ENCODE measurements at places on chromosomes 12 and 14.

DNA sequence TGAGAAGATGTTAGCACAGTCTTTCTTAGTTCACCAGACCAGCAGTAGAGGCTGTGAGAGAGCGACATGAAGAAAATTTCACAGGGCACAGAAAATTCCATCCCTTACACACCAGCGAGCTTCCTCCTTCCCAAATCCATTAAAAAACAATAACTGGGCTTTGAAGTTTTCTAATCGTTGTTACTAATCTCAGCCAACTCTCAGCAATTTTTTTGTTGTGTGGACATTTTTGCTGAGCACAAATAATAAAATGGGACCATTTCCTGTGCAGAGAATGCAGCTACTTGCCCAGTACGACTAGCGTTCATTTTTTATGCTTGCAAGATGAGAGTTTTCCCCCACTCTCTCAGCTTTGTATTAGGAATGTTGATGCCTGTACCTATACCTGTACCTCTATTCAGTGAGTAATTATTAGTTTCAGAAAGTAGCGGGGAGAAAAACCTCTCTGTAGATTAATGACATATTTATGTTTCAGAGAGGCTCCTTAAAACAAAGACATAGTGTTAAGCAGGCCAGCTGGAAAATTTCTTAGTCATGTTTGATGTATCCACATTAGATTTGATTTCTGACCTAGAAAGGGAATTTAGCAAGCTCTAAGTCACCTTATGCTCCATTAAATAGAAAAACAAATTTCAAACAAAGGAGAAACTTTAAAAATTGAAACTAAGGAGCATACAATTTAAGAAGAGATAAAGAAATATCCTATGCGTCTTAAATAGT lies 146.5 kb downstream of the SRGAP1 start:
- DNase-seq = no peak

DNA sequence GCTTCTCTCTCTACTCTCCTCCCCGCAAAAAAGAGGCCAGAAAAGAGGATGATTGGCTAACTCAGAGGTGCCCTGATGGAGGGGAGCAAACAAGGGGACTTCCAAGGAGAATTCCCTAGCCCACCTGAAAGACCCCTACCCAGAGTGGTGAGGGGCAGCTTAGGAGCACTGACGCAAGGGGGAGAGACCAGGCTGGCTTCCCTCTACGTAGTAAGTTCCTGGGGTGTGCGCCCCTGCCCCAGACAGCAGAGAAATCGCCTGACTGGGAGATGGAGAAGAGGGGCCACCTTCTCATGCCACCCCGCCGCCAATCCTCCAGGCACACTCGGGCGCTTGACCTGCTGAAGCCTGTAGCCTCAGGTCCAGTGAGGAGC lies 2.1 kb upstream of the DIO3 start:
- DNase-seq = no peak

GRCh38 chr14:70981000-70981952 lies 74.0 kb downstream of the PCNX1 start:
- no peak for DNase-seq

DNA sequence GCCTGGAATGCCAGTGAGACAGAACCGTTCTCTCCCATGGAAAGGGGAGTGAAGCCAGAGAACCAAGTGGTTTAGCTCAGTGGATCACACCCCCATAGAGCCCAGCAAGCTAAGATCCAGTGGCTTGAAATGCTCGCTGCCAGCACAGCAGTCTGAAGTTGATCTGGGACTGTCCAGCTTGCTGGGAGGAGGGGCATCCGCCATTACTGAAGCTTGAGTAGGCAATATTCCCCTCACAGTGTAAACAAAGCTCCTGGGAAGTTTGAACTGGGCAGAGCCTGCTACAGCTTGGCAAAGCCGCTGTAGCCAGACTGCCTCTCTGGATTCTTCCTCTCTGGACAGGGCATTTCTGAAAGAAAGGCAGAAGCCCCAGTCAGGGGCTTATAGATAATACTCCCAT lies 374.3 kb upstream of the DCN start:
- DNase-seq = no peak

GRCh38 chr12:45833401-45833800 lies 103.9 kb downstream of the ARID2 start:
- DNase-seq = no peak

DNA sequence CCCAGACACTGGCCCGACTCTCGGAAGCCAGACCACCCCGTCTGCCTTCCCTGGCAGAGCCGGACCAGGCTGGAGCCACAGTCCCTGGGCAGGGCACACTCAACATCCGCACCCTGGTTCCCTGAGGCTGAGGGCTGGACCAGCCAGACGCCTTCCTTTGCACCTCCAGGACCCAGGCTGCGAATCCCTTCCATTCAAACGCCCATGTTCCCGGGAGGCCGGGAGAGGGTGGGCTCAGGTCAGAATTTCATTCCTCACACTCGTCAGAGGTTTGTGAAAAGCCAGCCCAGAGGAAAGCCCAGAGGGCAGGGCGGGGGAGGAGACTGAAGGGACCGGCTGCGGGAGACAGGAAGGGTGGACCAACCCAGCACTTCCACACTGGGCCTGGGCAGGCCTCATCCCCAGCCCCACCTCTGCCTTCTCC lies 58.7 kb downstream of the LRRC74A start:
- DNase-seq = no peak

DNA sequence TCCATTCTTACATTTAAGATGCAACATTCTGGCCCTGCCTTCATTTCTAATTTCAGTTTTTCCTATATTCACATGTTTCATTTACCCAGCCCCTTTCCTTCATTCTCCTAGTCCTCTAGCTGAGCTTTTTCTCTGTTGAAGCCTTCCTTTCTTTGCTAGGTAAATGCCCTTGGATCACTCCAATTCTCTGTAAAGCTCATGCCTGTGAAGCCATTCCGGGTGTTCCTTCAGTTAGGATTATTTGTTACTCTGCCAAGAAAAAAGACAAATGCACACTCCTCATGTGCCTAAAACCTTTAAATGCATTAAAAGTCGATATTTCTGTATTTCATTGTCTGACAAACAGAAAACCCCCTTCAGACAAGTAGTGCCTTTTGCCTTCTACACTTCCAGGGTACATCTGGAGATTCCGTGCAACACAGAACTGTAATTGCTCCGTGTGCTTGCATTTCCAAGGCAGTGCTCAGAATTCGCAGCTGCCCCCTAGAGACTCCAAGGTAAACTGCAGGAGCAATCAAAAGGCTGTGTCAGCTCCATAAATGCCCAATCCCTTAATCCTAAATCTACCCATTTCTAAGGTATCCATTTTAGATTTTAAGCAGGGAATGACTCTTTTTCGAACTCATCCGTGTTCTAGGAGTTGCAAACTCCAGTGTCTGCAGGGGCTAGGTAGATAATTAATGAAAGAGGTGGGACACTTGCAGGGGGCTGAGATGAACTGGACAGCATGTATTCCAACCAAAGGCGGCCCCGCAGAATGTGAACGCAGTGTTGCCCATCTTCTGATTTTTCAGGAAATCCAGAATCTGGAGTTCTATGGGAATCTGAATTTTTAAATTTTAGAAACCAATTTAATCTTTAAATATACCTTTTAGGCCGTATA lies 320.2 kb downstream of the GRIN2B start:
- DNase-seq = no peak

DNA sequence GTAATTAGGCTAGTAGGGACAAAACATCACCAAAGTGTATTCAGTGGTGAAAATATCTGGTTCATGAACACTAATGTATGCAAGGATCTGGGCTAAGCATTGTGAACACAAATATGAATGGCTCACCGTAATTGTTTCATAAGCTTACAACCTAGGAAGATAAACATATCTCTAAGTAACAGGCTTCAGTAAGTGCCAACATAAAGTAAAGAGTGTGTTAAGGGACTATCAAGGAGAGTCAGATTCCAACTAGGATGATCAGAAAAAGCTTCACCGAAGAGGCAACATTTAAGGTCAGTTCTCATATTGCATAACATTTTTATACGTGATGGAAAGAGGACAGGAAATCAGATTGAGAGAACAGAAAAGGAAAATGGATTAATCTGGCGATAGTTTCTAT lies 29.4 kb downstream of the ABCC9 start:
- DNase-seq = no peak

- no peak for DNase-seq
Observed at GRCh38 chr12:120956579-120957300, 21.6 kb upstream of the HNF1A start.

GRCh38 chr14:84234281-84234680 lies 1295.7 kb upstream of the FLRT2 start:
- DNase-seq = no peak

DNA sequence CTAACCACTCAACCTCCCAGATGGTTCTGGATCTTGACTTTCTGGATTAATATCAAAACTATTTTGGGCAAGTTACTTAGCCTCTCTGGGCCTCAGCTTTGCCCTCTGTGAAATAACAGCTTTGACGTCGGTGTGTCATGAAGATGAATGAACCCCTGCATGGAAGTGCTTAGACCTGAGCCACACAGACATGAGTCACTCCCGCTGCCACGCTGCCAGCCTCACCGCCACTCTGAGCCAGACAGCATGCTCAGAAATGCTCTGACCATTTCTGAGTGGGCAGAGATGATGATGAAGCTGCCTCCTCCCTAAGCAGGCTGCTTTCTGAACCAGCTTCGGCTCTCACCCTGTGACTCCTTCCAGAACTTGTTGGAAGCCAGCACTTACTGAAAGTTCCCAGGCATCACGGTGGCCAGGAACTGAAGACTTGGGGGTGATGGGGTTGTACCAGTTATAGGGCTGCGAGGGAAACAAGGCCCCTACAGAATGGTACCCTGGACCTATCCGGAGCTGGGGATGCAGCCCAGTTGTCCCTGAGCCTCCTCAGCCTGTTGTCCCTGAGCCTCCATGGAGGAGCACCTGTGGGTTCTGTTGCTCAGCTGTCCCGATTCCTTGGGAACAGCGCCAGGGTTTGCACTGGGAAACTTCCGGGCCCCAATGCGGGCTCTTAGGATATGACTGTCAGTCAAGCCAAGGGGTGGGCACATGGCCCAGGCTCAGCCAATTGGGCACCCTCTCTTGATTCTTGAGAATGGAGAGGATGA lies 2.0 kb upstream of the CCDC197 start:
- no peak for DNase-seq

GRCh38 chr12:126869644-126870043 lies 1397.3 kb upstream of the TMEM132C start:
- no peak for DNase-seq

DNA sequence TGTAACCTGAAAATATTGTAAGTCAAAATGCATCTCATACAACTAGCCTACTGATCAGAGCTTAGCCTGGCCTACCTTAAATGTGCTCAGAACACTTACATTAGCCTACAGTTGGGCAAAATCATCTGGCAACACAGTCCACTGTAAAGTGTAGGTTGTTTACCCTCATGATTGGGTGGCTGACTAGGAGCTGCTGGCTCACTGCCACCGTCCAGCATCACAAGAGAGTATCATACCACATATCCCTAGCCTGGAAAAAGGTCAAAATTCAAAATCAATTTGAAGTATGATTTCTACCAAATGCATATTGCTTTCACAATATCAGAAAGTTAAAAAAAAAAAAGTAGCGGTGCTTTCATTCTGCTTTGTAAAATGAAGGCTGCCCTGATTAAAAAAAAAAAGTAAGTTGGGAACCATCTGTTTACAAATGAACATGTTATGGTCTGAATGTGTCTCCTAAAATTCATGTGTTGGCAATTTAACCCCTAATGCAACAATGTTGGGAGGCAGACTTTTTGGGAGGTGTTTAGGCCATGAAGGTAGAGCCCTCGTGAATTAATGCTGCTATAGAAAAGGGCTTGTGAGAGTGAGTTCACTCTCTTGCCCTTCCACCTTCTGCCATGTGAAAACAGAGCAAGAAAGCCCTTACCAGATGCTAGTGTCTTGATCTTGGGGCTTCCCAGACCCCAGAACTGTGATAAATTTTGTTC lies 211.8 kb downstream of the PPM1H start:
- DNase-seq = no peak

DNA sequence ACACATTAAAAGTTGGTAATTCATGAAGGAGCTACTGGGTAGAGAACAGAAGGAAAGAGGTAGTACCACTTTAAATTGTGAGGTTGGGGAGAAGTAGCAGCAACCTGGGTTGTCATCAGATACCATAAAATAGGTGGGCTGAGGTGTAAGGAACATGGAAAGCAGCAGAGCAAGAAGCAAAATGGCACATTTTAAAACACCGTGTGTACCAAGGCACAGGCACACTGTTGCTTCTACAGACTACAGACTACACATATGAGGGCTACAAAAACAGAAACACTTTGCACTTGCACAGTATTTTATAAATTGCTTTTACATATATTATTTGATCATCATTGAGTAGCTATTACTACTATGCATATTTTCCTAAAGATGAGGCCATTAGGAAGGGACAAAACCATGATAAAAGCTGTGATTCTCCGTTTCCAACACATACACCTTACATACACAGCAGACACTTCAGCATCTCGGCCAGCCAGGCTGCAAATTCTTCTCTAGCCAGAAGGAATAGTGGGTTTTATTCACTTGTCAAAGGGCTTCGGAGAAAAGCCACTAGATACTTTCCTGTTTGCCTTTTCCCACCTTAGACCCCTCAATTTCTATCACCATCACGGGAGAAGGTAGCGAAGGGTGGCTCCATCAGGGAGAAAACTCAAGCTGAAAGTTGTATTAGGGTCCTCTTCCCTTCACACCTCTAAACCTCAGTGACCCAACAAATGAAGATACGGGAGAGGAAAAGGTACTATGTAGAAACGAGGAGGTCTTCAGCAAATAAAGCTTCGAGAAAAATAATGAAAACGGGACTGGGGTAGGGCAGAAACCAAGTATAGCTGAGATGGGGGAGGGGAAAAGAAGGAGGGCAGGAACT lies 1.6 kb downstream of the PYM1 start:
- DNase-seq = no peak

All from D721Med (cell line).